Anterior cingulate cortex (tissue), 58 donors: ENCODE measurements at places on chromosomes 5 and 9.
A peak's percentile ranks its signal among the peaks of the same experiment; 100 is the strongest.

DNA sequence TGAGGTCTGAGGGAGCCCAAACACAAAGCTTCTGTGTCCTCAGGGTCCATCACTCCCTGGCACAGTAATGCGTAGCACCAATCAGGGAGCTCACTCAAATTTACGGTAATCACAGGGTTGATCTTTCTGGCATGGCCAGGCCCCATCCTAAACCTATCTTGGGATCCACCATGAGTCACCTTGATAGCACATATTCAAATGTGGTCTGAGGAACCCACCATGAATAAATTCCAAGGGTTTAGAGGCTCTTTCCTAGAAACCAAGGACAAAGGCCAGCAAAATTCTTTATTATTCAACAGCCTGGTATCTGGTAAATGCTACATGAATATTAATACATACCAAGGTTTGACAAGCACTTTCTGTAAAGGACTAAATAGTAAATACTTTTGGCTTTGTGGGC is 254.5 kb downstream of the TLR4 start:
- DNase-seq, result no peak

GRCh38 chr9:90420768-90421513 is 221.7 kb downstream of the DIRAS2 start:
- DNase-seq, result no peak

DNA sequence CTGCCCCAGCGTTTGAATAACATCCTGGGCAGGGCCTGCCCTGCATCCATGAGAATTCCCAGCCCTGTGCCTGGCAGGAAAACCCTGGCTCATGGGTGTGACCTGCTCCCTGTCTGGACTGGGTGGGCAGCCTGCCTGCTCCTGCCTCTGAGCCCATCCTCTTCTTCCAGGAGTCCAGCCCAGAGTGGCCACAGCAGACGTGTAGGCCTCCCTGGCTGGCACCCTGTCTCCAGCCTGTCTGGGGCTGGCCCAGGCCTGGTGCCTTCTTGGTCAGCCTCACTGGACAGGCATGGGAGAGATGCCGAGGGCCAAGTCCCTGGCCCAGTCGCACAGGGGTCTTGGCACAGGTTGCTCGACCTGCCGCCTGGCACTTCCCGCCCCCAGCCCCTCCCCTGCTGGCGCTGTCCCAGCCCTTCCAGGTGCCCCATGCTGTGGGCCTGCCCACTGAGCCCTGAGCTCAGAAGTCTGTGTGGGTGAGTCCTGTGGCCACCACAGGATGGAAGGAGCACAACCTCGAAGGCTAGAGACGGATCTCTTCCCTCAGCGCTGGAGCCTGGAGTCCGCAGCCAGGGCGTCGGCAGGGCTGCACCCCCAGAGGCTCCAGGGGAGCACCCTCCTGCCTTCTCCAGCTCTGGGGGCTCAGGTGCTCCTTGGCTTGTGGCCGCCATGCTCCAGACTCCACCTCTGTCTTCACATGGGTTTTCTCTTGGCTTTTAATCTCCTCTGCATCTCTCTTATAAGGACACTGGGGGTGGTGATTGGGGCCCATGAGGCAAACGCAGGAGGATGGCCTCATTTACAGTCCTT is 11.8 kb upstream of the COL5A1 start:
- no peak for DNase-seq

DNA sequence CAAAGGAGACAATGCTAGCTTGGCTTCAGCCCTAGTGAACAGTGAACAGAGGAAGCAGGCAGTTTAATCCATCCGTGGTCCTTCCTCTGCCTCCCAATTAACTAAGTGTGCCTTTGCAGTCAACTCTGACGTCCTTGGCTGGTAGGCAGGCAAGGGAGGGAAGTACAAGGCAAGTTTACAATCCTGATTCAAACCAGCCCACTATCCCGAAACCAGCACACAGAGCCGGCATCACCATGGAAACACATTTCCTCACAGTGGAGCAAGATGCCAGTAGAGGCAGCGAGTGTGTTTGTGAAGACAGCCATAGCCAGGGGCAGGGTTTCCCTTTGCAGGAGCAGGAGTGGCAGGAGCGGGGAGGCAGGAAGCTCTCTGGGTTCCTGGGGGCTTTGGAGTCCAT is 73.9 kb downstream of the GOLPH3 start:
- DNase-seq, result peak; percentile 37

DNA sequence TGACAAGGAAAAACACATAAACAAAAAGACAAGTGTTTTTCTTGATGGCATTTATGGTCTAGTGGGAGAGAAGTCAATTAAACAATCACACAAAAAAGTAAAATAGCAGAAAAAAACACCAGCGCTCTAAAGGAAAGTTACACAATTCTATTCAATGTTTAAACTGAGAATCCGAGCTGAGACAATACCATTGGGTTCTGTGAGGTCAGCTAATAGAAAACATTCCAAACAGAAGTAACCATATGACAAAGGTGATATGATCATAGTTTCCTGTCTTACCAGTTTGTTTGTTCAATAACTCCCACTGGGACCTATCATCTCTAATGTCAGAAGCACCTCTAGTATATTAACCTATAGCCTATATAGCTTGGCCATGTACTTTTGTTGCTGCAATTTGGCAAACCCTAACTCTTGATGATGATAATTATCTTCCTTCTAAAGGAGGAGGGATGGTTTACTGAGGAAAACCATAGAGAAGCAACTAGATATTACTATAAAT is 1030.0 kb downstream of the CDH12 start:
- no peak for DNase-seq
